Smooth muscle cell of the brain vasculature (primary cell): ENCODE measurements at places on chromosomes 5 and 9.

DNA sequence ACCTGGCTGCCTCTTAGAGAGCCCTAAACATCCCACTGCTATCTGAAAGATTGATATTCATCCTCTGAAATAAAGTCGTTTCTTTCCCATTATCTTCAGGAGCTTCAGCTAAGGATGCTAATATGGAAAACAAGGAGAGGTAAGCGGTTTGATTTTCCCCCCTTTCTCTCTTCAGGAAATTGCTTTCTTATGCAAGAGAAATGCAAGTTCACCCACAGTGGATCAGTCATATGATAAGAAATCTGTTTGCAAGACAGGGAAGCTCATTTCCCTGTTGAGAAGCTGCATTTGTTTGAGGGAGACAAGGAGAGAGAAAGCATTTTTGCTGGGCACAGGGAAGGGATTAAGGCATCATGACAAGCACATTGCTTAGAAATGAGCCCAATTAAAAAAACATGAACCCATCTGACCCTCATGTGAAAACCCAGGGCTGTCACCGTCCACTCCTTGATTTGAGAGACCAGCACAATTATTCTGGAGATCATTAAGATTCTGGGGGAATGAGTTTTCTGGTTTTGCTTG lies 53.7 kb upstream of the BOD1 start:
- no peak for DNase-seq

- DNase-seq, result no peak
Measured at GRCh38 chr5:10932426-10932825, 171.4 kb upstream of the DAP start.

GRCh38 chr5:55601628-55602027 lies 66.9 kb upstream of the PLPP1 start:
- no peak for DNase-seq

DNA sequence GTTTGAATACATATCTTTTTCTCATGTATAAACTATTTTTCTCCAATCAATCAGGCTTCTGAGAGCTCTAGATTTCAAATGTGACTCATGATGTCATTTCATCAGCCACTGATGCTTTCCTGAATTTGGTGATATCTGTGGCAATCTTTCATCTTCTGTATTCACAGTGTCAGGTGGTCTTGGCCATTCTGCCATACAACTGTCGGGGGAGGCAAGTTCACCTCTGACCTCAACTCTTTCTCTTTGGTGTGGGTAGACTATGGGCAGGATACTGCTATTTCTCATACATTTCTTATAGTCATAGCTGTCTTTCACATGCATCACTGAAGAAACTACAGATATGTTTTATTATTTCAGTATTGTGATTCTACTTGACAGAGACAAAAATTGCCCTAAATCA lies 414.1 kb upstream of the MEF2C start:
- no peak for DNase-seq

DNA sequence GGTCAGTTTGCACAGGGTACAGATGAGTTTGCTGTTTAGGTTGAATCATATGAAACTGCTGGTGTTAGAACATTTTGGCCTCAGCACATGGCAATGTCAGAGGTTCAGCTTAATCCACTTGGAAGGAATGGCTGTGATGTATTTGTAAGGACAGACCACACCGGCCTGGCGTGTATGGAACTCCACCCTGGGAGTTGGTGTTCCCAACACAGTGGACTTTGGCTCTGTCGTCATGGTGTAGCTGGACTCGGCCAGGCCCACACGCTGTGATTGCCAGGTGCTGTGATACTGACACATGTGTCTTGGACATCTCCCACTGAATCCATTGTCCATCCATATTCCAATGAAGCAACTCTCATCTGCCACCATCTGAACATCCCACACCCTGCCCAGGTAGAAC lies 90.3 kb downstream of the ZNF618 start:
- DNase-seq, result no peak

- DNase-seq, result no peak
Measured at GRCh38 chr5:175866377-175866907, 4.9 kb upstream of the CPLX2 start.

- peak; percentile 85 for DNase-seq
Measured at GRCh38 chr5:169695919-169696490, 58.9 kb downstream of the DOCK2 start.

GRCh38 chr5:1032551-1033027 lies 24.0 kb downstream of the NKD2 start:
- no peak for DNase-seq

DNA sequence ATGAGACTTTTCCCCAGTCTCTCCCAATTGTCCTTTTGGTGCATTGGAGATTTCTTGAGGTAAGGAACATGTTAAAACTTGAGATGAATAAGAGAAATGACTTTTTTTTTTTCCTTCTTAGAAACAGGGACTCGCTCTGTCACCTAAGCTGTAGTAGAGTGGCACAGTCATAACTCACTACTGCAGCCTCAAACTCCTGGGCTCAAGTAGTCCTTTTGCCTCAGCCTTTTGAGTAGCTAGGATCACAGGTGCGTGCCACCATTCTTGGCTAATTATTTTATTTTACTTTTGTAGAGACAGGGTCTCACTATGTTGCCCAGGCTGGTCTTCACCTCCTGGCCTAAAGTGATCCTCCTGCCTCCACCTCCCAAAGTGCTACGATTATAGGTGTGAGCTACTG lies 25.9 kb downstream of the CDC42SE2 start:
- DNase-seq, result no peak

DNA sequence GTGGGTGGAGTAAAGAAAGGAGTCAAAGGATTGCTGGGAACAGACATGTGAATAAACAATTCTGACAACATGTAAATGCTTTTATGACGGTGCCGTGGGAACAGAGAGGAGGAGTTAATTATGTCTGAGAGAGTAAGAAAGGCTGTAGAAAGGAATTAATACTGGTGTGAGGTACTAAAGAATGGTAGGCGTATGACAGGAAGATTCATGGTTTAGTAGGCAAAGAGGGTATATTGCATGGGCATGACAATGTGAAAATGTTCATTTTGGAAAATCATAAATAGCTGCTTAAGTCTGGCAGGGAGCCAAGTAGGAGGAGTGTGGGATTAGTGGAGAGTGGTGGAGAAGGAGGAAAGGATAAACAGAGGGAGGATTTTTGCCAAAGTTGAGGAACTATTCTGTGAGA lies 19.7 kb downstream of the NAA35 start:
- DNase-seq, result no peak

DNA sequence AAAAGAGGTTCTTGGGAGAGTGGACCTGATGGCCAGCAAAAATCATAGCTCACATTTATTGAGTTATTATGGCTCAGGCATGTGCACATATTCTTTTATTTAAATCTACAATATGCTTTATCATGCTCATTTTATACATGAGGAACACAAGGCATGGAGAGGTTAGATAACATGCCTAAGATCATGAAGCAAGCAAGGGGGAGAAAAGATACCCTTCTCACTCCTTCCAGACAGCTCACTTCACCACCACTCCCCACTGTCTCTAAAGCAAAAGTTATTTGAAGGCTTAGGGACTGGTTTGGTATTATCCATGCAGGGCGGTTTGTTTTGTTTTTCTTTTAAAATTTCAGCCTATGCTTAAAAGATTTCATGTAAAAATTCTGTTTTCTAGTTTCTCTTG lies 59.0 kb upstream of the PDE8B start:
- no peak for DNase-seq

DNA sequence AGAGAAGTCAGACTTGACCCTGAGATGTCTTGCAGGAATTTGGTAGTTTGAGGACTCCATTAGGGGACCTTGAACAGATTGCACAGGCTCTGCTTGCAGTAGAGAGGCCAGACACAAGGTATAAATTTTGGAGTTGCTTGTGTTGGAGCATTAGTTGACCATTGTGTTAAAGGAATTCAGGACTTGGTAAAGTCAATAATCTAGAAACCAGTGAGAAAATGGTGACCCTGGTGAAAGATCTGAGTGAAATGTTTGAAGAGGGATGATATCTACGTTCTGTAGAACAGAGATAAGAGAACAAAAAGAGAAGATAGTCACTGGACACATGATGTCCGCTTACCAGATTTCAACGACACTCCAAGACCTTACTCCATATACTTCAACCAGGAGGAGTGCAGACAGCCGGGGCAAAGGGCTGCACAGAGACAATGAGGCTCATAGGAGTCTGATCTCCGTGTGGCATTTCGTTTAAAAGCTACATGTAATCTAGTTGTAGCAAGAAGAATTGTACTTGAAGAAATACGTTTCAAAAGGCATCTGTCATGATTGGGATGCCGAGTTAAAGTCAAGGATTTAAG lies 13.2 kb downstream of the DNAJC25 start:
- DNase-seq, result no peak

- DNase-seq, result no peak
Measured at GRCh38 chr5:43635374-43635773, 32.4 kb downstream of the NNT start.

- DNase-seq, result no peak
Measured at GRCh38 chr5:135451581-135452320, 400 bp downstream of the TIFAB start.

GRCh38 chr9:135504262-135505243 lies 4.1 kb downstream of the MRPS2 start:
- peak; percentile 6 for DNase-seq

- no peak for DNase-seq
Measured at GRCh38 chr5:84273517-84273883, 111.2 kb downstream of the EDIL3 start.

GRCh38 chr9:80797831-80798688 lies 891.3 kb downstream of the TLE1 start:
- DNase-seq, result peak; percentile 62

GRCh38 chr9:133961226-133962165 lies 30.6 kb downstream of the VAV2 start:
- no peak for DNase-seq

GRCh38 chr5:174053905-174054304 lies 8.4 kb downstream of the NSG2 start:
- no peak for DNase-seq

DNA sequence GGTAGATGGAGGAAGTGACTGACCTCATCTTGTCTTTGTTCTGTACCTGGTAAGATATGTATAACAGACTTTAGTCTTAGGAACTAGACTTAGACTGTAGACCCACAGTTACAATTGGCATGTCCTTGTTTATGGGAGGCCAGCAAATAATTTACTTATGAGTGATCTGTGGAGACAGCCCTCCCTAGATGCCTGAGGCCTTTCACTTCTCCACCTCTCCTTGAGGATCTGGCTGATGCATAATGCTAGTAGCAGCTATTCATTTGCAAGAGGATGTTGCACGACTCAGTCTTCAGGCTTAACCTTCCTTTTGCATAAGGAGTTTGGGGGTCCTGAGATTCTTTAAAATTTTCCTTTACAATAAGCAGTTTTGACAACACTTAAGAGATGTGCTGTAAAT lies 100.7 kb downstream of the YTHDC2 start:
- DNase-seq, result no peak

DNA sequence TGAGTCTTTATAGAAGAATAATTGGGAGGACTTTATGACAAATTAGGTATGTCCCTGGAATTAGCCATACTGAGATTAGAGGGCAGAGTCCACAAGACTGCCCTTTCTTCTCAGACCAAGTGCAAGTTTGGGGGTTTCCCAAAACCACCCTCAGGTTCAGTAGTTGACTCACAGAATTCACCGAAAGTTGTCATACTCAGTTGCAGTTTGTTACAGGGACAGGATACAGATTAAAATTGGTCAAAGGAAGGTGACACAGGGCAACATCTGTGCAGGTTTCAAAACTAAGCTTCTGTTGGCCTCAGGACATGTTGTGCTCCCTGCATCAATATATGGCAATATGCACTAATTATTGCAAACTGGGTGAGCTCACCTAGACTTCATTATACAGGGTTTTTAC lies 3.8 kb downstream of the RANBP17 start:
- DNase-seq, result no peak

- DNase-seq, result no peak
Measured at GRCh38 chr9:10649076-10649475, 36.3 kb upstream of the PTPRD start.

- no peak for DNase-seq
Measured at GRCh38 chr9:7489036-7489435, 310.5 kb downstream of the DMAC1 start.

DNA sequence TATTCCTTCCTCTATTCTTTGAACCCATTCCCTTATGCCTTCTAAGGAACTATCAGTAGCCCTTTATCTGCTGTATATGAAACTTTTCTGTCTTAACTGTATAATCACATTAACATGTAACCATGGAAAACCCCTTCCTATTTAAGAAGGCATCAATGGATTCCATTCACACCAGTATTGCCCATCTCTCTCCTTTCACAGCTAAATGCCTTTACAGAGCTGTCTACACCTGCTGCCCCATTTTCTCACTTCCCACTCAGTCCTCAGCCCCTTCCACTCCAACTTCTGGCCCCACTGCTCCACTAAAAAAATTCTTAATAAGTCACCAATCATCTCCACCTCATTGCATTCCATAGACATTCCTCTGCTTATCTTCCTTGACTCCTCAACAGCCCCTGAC lies 50.8 kb downstream of the SEC61B start:
- no peak for DNase-seq

DNA sequence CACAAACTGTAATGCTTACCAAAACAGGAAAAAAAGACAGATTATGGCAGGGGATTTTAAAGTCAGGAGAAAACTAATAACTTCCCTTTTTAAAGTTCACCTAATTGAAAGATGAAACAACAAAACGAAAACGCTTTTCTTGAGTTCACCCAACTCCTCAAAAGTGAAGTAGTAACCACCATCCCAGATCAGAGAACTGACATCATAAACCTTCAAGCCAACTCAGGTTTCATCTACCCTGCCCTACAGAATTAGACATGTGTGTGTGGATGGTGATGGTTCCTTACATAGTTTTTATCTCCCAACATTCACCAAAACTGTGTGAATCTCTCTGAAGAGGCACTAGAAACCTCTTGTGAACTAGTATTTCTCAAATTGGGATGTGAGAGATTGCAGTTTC lies 195.2 kb upstream of the PTGER4 start:
- no peak for DNase-seq

GRCh38 chr5:57532513-57533497 lies 50.2 kb upstream of the ACTBL2 start:
- no peak for DNase-seq

DNA sequence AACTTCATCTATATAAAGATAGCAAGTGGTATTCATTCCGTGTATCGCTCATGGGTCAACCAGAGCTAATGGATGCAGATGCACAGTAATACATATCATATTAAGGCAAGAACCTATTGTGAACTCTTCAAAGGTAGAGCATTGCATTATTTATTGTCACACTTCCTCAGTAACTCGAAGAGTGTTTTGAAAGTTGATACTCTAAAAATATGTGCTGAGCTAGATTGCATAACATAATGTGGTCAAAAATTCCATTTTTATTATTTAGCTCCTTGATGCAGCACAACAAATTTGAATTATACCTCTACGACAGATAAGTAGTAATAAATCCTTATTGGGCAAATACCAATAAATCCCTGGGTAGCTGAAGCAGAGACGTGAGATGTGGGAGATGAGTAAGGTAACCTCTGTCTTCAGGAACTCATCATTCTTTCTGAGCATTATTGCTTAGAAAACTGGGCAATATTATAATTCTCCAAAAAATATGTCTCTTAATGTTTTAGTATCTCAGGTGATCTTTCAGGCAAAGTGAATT lies 70.3 kb downstream of the CDH18 start:
- DNase-seq, result no peak
